NCI-H526 treated with DMSO at 0.1 percent for 48 hours (cell line): ENCODE measurements at places on chromosomes 4 and X.

DNA sequence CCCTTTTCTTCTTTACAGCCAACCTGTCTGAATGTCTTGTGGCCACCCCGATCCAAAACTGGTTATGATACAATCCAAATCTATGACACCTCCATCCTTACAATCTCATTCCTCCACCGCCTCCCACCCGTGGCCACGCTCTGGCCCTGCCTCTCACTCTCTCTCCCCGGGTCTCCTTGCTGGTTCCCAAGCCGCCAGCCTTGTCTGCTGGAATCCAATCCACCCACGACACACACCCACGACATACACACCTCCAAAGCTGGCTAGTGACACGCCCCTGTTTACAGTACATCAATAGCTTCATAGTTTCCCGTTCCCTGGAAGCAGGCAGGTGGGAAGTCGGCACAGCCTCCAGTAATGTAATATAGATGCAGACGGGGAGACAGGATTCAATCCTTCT, 99.0 kb downstream of the WFS1 start:
- no peak for DNase-seq

GRCh38 chrX:133654811-133655210, 239.5 kb upstream of the GPC4 start:
- DNase-seq, result no peak

DNA sequence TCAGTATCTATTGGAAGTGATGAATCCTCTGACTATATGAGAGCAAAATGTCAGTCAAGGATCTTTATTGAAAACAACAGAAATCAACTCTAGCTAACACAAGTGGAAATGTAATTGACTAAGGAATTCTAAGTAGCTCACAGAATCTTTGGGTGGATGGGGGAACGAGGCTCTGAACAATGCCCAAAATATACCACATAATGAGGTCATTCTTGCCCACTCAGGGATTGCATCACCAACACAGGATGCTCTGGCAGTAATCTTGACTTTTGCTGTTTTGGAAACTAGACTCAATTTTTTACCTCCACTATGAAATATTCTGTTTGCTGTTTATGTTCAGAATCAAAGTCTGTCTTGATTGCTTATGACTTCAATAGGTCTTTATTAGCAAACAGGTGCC, 127.4 kb upstream of the UNC5C start:
- DNase-seq, result no peak

DNA sequence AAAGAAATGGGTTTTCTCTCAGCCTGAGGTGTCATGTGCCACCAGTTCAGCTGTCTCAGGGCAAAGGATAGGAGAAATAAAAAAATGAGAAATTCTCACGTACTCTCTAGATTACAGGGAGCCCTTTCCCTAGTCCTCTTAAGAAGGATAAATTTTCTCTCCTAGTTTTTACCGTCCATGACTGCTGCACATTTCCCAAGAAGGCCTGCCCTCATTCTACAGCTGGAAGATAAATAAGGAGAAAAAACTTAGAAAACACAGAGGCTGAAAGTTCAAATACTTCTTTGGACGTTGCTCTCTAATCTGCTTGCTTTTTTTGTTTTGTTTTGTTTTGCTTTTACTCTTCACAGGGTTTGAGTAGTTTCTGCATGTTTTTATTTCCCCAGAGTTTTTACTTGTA, 211.9 kb downstream of the DCAF12L2 start:
- DNase-seq, result no peak

DNA sequence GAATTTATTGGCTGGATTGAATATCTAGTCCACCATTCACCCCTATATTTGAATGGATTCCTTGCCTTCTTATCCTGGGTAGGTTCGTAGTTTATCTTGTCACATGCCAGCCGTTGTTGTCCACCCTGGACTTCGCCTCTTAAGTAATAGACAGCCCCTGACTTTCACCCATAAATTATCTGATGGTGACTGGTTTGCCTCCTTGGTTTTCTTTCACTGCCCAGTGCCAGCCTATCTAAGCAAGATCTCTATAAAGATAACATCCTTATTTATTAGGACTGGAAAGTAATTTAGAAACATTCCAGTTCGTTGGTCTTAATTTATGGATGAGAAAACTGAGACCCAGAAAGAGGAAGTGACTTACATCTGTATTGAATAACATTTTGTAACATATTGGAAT, 410.3 kb downstream of the RPA4 start:
- no peak for DNase-seq

GRCh38 chrX:153379508-153379907, 21.6 kb downstream of the PNMA6E start:
- DNase-seq, result no peak

GRCh38 chrX:38718311-38718710, 82.9 kb upstream of the MID1IP1 start:
- DNase-seq, result no peak

DNA sequence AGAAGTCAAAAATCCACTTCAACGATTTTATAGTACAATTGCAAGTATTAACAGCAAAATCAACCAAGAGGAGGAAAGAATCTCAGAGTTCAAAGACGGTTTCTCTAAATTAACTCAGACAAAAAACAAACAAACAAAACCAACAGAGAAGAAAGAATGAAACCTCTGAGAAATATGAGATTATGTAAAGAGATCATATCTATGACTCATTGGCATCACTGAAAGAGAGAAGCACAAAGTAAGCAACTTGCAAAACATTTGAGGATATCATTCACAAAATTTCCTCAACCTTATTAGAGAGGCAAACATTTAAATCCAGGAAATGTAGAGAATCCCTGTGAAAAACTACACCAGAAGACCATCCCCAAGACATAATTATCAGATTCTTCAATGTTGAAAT, 370.4 kb downstream of the INPP4B start:
- DNase-seq, result no peak
